ENCODE measurements at places on chromosomes 11 and 22.

- DNase-seq = no peak
Observed at GRCh38 chr11:32472226-32472625, 36.9 kb upstream of the WT1 start.

DNA sequence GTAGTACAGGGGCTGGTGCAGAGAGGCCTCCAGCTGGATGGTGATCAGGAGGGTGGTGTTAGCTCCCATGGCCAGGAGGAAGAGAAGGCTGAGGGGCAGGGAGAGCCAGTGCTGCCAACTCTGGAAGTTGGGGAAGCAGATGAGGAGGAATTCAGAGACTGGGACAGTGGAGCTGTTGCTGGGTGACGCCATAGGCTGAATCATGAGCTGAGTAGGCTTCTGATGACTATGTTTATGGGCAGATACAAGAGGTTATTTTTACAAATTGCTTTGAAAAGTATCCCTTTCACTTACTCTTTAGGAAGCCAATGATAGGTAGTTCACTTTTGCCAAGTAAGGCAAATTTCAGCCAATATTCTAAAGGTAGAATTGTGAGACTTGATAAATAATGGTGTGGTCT lies 3.1 kb downstream of the OR56A1 start:
- DNase-seq = peak; percentile 2

DNA sequence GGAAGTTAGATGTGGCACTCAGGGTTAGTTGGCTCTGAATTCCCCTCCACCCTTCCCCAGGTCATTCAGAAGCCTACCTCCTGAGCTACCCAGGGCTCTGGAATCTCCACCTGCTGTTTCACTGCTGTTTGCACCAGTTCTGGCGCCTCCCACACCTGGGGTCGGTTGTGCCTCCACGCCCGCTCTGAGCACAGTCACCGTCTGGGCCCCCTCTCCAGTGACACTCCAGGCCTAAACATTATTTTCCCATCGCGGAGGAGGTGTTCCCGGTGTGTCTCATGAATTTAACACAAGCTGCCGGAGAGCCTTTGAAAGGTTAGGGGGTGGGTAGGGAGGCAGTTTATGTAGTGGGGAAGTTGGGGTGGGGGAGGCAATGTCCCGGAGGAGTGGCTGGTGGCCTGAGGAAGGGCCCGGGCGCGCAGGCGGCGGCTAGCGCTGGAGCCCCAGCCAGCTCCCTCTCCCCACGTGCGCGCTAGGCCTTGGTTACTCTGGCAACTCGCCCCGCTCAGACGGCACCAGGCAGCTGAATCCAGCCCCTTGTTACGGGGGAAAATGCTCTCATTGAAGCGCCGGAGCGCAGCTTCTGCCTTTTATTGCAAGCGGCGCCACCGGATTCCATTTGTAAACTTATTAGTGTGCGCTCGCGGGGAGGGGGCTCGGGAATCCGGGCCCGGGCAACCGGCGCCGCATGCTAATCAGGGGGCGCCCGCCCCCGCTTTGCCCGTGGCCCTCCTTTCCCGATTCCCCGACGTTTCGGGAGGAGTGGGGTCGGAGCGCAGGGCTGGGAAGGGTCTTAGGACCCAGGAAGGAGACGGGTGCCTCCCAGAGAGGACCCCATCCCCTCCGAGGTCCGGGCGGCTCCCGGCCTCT lies 52.4 kb downstream of the GRIK4 start:
- DNase-seq = no peak

DNA sequence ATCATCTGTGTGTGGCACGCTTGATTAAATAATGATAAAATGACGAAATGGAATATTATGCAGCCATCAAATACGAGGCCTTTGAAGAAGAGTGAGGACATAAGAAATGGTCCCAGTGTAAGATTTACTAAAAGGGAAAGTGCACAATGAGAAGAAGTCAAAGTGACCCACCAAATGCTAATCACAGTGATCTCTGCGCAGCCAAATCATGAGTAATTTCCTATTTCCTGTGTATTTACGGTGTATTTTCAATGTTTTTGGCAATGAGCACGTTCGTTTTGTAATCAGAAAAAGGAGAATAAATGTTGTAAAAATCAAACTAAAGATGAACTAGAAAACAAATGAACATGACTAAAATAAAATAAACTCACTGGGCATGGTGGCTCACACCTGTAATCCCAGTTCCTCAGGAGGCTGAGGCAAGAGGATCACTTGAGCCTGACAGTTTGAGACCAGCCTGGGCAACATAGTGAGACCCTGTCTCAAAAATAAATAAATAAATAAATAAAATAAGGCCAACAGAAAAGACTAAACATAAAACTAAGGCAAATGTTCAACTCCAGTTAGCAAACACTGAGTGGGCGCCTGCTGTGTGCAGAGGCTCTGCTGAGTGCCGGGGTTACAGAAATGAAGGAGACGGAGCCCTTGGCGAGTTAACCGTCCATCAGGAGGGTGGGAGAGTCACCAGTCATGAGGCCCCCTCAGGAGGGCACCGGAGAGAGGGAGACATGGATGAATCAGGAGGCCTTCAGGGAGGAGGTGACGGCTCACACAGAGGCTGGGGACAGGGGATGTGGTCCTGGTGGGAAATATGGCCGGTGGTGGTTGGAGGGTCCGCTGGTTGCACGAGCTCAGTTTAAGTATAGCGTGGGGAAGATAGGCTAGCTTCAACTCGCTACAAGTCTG lies 26.0 kb upstream of the CBX7 start:
- DNase-seq = peak; percentile 73

DNA sequence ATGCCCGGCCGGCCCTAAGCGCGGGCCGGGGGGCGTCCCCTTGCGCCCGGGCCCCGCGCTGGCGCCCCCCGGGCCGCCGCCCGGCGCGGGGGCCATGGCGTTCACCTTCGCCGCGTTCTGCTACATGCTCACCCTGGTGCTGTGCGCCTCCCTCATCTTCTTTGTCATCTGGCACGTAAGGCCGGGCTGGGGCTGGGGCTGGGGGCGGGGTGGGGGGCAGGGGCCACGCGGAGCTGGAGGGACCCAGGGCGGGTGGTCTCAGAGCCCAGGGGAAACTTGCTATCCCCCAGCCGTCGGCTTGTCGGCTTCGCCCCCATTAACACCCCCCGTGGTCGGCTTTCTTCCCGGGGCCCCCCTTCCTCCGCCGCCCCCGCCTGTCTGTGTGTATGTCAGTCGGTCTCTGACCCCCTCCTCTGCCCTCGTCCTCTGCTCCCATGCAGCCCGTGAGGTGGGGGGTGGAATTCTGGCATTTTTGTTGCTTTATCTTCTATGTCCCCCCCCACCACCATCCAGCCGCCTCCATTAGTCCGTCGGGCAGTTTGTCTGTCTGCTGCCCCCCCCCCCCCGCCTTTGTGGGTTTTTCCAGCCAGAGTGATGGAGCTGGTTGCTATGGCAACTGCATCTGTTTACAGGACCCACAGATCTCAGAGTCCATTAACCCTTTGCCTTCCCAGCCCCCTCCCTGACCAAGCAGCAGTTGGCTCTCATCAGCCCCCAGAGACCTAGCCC lies 552 bp downstream of the CNIH2 start:
- peak; percentile 24 for DNase-seq

DNA sequence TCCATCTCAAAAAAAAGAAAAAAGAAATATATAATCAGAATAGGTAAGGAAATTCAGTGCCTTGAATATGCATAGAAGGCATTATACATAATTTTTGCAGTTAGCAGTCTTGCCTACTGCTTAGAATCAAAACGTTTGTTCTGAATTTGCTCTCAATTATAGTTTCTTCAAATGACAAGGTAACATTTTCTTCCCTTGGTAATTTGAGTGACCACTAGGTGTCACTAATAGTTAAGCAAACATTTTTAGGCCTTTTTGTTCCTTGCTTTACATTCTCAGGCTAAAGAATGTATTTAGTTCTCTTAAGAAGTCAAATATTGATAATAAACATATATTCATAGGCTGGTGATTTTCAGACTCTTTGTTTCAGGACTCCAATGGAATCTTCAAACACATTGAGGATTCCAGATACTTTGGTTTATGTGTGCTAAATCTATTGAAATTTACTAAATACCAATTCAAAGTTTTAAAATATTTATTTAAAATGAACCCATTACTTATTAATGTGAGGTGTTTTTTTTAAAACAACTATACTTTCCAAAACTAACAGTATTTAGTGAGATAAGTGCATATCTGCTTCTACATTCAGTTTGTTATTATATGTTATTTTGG lies 55.0 kb upstream of the DEPDC7 start:
- DNase-seq = peak; percentile 60

GRCh38 chr11:103892603-103893002 lies 143.8 kb upstream of the DDI1 start:
- DNase-seq = peak; percentile 87

- DNase-seq = peak; percentile 60
Observed at GRCh38 chr11:59207988-59208451, 4.7 kb downstream of the MPEG1 start.

DNA sequence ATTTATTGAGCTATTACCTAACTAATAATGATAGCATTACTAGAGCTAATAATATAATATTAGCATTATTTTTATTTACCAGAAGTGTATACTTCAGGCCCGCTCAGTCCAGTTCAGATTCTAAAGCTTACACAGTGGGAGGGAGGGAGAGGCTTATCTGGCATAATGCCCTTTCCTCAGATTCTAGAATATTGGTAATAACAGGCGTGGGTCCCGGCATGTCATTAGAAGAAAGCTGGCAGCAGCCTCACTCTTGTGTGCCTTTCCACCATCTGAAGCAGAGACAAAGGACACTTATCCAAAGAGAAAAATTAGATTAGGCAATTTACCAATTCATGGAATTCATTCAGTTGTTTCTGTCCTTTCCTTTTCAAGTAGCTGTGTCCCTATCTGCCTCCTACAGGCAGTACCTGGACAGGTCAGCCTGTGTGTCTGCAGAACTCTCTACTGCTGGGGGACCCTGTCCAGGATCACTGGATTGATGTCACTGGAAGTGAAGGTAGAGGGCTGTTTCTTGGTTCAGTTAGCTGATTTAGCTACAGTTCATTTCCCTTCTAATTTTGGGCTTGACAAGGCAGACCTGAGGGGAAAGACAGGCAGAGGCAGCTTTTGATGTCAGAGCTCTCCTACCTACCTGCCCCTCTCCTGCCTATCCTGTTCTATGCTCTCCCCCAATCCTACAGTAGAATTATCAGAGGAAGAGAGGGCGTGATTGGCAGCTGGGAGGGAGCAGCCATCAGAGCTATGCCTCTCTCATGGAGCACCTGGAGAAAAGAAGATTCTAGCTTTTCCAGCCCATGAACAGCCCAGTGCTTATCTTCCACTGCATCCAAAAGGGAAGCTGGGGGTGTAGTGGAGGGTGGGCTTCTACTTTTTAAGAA lies 20.3 kb upstream of the CCDC90B start:
- no peak for DNase-seq

DNA sequence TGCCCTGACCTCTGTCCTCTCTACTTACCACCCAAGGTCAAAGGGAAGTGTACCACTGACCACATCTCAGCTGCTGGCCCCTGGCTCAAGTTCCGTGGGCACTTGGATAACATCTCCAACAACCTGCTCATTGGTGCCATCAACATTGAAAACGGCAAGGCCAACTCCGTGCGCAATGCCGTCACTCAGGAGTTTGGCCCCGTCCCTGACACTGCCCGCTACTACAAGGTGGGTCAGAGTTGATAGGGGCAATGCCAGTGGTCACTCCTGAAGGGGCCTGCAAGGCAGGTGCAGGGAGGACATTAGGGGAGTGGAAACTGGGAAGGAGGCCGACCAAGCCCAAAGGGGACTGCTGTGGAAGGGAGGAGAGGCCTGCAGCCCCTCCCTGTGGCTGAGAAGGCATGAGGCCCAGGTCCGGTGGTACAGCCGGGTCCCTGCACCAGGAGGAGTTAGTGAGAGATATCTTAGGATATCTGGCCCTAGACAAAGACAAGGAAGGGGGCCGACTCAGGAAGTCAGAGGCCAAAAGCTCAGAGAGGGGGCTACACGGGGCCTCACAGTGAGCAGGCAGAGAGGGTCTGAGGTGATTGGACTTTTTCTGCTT lies 17.9 kb downstream of the POLR3H start:
- no peak for DNase-seq

GRCh38 chr11:133982876-133983275 lies 26.1 kb upstream of the IGSF9B start:
- DNase-seq = no peak

All from EH (cell line).